ENCODE measurements at places on chromosomes 16 and 17.

GRCh38 chr17:41415411-41415810 is 9.0 kb downstream of the KRT37 start:
- no peak for DNase-seq

DNA sequence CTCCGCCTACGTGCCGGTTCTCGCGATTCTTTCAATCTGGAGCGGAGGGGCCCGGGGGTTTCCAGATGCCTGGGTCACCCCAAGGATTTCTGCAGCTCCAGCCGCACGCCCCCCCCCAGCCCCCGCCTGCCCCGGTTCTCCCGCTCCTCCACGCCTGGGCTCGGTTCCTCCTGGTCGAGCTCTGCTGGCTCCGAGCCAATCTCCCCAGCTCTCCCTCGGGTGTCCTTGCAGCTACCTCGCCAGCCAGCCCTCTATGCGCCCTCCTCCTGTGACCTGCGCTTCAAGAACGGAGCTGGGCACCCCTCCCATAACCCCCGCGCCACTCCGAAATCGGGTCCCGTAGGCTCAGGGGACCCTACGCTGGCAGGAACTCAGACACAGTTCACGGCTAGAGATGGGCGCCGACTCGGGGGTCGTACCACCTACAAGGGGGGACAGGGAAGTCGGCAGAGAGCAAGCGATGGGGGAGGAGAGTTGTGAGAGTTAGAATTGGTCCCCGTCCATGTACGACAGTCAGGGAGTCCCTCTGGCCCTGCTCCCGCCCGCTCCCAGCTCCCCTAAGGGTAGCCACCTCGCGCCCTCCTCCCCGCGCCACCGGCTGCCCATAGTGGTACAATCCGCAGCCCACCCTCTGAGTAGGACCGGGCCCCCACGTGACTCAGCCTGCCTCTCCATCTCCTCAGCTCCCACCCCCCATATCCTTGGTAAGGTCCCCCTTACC is 961 bp downstream of the FGF11 start:
- no peak for DNase-seq

- no peak for DNase-seq
Observed at GRCh38 chr17:6452471-6453266, 8.4 kb downstream of the PIMREG start.

- DNase-seq, result no peak
Observed at GRCh38 chr16:15949210-15950160, at the start of gene ABCC1. Gene ABCC1 (plus strand): TSS chr16:15949616. CDS start chr16:15949752, 136 bp downstream.

DNA sequence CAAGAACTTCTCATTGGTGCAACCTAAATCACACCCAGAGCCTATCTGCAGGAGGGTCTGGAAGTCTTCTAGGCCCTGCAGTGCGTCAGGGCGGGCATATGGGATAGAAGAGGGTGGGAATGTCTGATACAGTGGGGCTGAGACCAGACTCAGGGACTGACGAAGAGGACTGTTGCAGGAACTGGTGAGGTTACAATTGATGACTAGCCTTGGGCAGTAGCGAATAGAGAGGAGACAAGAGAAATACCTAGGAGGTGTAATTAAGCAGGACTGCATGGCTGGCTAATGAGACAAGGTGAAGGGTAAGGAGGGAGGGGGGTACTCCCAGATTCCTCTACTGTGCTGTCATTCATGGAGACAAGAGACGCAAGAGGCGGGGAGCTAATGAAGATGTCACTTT is 91.3 kb downstream of the WWP2 start:
- DNase-seq, result no peak

Measured in stimulated activated CD4-positive, alpha-beta T cell treated with anti-CD3 and anti-CD28 coated beads, Interleukin-1b, Interleukin-23, amount 100 ng/mL, for 1 hour (primary cell).